ENCODE measurements at places on chromosomes 11 and 22.

GRCh38 chr22:43529461-43529860 lies 117.6 kb downstream of the MPPED1 start:
- DNase-seq = no peak

GRCh38 chr11:131070365-131070764 lies 154.1 kb upstream of the SNX19 start:
- DNase-seq = peak; percentile 68

DNA sequence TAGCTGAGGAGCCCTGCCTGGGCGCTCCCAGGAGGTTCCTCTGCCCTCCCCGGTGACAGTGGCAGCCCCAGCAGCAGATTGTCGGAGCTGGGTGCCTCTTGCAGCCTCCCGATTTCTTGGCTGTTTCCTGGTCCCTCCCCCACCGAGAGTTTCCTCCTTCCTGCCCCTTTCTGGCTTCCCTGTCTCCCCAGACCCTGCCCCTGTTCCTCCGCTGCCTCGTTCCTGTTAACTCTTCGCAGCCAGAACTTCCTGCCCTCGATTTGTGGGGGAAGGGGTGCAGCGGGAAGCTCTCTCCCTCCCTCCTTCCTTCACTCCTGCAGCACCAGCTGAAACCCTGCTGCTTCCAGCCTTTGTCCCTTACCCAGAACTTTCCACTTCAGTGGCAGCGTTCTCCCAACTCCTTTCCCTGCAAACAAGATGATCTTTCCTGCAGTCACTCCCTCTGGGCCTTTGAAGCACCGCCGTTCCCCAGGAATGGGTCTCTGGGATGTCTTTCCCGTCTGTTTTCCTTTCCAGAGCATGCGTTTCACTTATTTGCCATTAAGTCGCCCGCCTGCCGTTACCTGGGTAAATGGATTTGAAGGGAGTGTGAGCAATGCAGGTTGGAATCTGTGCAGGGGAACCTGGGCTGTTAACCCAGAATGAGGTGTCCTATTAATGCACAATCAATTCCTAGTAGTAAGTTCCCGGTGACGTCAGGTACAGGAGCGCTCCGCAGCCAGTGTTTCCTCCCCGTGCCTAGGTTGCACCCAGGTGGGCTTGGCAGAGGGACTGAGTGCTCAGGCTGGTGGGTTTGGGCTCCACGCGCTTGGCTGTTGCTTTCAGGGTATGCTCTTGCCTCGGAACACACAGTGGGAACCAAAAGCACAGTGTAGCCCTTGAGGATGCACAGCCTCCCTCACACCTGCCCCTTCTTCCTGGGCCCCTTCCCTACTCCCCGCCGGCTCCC lies 4.3 kb downstream of the GRK2 start:
- DNase-seq = peak; percentile 85

DNA sequence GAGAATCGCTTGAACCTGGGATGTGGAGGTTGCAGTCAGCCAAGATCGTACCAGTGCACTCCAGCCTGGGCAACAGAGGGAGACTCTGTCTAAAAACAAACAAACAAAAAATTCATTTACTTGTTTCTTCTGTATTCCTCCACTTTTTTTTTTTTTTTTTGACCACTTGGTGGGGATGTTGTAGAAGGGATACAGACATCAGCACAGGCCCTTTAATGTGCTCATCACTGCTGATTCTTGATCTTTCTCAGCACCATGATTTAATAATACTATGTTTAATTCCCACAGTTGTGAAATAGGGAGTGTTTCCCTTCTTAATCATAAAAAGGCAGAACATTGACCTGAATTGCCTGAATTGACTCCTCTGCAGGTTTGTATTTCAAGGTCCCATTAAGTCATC lies 4.5 kb downstream of the TTC9C start:
- DNase-seq = no peak

DNA sequence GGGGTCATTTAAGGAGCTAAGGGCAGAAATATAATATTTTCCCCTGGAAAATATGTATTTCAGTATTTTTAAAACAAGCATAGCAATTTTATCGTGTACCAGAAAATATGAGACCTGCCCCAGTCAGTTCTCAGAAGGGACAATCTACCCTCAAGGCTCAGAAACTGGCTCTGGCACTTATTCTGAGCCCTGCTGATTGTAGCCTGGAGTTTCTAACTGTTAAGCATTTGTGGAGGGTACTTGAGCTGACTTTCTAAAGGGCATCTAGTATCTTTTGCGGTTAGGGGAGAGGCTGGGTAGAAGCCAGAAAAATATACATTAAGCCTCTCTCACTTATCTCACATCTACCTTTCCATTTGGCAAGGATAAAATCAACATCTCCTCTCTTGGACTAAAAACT lies 71.3 kb upstream of the FSHB start:
- DNase-seq = no peak

- no peak for DNase-seq
These were observed 1284.0 kb downstream of the FAM181B start for GRCh38 chr11:81449588-81450156.

- DNase-seq = no peak
These were observed 137.6 kb downstream of the MAML2 start for GRCh38 chr11:96205460-96205809.

GRCh38 chr11:45502226-45502545 lies 163.2 kb downstream of the CHST1 start:
- peak; percentile 43 for DNase-seq

DNA sequence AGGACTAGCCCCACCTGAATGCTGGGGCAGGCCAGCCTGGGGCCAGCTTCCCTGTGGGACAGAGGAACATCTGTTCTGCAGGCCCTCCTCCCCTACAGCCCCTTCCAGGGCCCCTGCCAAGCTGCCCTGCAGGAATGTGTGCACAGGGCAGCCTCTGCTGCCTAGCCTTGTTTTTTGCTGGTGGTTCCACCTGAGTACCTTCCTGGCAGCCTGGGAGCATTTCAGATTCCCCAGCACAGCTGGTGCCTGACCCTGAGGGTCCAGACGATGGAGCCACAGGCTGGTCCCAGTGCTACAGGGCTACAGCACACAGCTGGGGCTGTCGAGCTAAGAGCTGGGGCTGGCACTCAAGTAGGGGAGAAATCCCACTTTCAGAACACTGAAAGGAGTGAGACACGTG lies 22.3 kb upstream of the GPR83 start:
- DNase-seq = no peak

GRCh38 chr11:46336563-46337180 lies 10.6 kb upstream of the DGKZ start:
- DNase-seq = no peak

GRCh38 chr11:94521684-94522083 lies 9.4 kb downstream of the C11orf97 start:
- no peak for DNase-seq

- no peak for DNase-seq
These were observed 293.8 kb downstream of the CTTN start for GRCh38 chr11:70692131-70692530.

DNA sequence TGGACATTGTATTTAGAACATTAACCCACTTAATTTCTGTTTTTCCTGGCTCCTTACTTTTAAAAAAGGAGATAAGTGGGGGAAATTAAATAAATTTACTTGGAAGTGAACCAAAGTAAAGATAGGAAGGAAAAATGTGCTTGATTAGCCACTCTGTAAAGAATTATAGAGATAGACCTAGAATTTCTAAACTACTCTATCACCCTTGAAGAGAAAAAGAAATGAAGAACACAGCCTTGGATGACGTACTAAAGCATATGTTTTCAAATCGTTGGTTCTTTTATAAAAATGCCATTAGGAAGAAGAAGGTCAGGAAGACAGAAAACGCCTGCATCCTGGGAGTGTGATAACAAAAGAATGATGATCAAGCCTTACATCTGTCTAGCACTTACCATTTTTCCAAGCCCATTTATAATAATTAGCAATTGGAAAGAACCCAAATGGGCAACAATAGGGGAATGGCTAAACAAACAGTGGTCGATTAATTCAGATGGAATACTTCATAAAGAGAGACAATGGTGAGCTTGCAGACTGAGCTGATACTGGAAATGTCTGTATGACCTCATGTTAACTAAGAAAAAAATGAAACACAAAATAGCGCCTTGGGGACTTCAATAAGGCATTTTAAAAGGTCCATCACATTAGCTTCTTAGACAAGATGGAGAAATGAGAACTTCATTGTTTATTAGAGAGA lies 81.0 kb upstream of the LRRC55 start:
- no peak for DNase-seq

DNA sequence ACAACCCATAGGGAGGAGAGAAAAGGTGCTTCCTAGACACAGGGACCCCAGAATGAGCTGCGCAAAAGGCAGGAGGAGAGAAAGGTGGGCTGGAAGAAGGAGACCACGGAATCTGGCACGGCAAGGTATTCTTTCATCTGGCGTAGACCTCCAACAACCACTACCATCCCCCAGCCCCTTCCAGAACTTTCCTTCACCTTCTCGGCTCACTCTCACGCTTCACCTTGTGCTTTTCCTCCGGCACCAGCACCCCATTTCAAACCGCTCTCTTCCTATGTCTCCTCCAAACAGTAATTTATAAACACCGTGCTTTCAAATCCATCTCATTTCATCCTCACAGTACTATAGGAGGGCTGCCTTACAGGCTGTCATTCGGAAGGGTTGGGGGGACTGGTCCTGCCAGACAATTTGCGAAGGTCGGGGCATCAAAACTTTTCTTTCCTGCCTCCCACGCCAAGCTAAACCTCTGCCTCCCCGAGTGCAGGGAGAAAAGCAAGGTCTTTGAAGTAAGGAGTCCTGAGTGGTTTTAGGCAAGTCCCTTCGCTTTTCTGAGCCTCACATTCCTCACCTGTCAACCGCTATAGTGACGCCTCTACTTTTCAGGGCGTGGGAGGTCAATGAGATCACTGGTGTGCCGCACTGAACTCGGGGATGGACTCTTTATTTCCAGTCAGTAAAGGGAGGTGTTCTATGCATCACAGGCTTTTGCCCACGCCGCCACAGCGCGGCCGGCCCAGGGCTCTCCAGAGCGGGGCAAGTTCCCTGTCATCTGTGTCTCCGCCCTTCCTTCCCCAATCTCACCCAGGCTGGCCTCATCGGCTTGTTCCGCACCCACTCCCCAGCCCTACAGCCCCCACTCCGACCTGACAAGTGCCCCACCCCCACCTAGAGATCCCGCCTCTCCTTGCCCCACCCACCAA lies 800 bp downstream of the KCTD21 start:
- no peak for DNase-seq

GRCh38 chr22:19361501-19362103 lies 69.9 kb downstream of the HIRA start:
- no peak for DNase-seq

DNA sequence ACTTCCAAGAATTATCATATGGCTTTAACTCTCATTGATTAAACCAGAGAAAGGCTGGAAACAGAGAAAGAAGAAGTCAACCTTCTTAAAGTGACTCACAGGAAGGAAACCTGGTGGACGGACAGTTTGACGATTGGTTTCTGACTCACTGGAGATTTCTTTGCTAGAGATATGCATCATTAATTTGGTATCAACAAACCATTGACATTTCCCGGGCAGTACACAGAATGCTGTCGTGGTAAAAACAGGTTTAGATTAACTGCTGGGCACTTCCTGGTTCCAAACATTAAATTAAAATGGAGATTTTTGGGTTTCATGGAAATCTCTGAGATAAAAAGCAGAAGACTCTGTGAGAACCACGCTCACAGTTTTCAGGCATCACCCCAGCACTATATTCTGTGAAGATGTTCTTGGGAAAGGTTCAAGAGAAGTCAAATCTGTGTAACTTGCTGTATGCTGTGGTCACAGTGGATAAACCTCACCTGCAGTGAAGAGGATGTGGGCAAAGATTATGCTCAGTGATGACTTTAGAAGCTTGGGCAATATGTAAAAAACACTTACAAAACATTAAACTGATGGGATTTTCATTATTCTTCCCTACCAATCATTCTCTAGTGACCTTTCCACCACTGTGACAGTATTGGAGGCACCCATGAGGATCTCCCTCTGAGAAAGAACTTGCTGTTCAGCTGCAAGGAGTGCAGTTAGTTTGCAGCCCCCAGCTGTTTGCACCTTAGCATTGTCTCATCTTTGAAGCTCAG lies 61.1 kb upstream of the CD44 start:
- no peak for DNase-seq

GRCh38 chr11:47305734-47306483 lies 36.0 kb downstream of the MADD start:
- DNase-seq = no peak

DNA sequence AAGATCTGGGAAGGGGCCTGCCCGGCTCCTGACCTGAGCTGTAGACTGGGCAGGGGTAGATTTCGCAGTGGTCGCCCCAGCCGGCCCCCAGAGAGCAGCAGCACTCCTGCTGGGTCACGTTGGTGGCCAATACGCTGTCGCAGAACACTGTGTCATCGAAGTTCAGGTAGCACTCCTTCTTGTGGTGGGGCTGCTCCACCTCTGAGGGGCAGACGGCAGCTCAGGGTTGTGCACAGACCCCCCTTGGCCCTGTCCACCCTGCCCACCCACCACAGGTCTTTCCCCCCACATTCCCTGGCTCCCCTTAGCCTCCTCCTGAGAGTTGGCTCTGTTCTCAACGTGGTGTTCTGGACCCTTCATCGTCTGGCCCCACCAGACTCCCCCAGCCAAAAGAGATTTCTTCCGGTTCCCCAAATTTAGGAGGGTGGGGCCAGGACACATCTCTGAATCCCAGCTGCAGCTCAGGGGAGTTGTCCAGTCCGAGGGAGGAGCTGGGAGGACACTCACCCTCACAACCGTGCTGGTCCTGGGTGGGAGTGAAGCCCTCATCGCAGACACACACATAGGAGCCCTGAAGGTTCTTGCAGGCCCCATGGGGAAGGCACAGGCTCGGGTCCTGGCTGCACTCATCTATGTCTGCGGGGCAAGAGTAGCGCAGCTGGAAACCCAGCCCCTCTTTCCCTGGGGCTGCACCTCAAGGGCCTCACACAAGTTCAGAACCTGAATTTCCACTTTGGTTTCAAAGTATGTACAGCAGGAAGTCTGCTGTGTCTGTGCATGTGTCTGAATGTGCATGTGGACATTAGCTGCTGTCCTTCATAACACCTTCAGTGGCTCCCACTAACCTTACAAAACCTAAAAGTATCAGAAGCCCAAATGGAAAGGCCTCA lies 16.5 kb downstream of the SCYL1 start:
- DNase-seq = no peak

DNA sequence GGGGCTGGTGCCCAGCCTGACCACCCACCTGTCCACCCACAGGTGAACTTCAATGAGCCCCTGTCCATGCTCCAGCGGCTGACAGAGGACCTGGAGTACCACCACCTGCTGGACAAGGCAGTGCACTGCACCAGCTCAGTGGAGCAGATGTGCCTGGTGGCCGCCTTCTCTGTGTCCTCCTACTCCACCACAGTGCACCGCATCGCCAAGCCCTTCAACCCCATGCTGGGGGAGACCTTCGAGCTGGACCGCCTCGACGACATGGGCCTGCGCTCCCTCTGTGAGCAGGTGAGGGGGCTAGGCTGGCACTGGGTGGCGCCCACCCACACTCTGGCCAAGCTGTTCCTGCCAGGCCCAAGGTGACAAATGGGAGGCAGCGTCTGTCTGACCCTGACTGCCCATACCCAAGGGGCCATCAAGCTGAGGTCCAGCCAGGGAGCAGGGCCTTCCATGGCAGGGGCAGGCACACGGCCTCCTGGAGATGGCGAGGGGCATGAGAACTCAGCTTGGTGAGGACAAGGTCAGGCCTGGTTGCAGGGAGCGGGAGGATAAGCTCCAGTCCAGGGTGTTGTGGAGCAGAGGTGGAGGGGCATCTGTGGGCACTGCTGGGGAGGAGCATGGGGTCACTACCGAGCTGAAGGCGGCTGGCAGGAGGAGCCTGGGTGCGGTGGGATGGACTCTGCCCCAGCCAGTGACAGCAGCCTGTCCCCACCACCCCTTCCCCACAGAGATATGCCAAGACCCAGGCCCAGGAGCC lies 77.7 kb downstream of the MORC2 start:
- peak; percentile 91 for DNase-seq

GRCh38 chr11:74636630-74637184 lies 44.3 kb downstream of the POLD3 start:
- no peak for DNase-seq

All from endodermal cell (in vitro differentiated cells).